CD8-positive, alpha-beta memory T cell (primary cell): ENCODE measurements at places on chromosomes 2 and 18. TPM values are rescaled to one million over a fixed set of nuclear protein-coding genes. Genes with fewer than 3 reads are reported as not detected.

DNA sequence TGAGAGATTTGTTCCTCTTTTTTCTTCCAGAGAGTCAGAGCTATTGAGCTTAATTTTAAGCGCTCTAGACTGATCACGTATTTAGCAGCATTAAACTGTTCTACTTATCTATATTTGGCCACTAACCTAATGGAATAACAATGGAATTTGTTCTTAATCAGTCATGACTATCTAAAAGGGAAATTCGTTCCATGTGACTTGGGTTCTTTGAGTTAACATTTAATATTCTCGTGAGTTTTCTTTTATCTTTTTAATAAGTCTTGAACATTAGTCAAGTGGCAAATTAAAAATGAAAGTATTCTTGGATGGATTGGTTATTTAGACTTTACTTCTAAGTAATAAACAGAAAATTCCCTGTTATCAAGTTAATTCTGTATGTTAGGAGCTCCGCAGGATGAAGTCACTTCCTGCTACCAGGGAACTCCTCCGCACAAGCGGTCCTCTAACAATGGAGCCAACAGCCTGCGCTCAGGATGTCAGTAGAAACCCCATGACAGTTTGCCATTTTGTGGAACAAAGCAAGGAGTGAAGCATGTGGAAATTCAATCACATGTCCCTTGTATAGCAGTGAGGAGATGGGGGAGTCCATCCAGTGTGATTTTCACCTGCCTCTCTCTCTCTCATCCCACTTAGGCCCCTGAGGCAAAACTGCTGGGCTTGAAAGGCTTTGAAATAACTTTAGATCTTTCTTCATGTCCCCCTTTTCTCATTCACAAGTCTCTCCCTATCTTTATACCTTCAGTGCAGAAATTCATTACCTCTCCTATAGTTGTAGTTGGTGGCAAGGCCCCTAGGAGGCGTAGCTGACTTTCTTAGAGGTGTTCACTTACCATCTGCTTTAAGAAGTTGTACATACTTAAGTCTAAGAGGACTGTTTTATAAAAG, 138.1 kb downstream of the WDR7 start:
- no peak for DNase-seq

DNA sequence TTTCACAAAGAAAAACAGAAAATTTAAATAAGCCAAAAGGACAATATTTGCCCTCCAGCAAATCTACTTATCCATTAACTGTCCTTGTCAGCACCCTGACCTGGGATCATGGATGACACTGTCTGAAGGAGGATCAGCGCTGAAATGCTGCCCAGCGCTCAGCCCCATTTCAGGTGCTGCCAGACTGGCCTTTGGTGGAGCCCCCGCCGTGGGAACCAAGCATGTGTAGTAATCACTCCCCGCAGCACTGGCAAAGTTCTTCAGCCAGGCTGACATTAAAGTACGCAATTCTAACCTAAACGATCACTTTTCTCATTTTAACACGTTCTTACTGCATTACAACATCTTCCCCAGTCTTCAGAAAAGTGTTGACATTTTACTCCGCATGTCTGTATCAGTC, 108.6 kb upstream of the GPC1 start:
- no peak for DNase-seq

- DNase-seq, result no peak
Measured at GRCh38 chr2:37654932-37655841, 16.3 kb downstream of the CDC42EP3 start.

CROCC2 gene
- not detected for total RNA-seq

- DNase-seq, result no peak
Measured at GRCh38 chr2:24566630-24567029, 75.6 kb downstream of the NCOA1 start.

CHRNG gene
- not detected for total RNA-seq

GRCh38 chr2:155997538-155997937, 335.0 kb downstream of the NR4A2 start:
- no peak for DNase-seq

GRCh38 chr18:21450913-21451312, 149.6 kb downstream of the ESCO1 start:
- DNase-seq, result no peak

DNA sequence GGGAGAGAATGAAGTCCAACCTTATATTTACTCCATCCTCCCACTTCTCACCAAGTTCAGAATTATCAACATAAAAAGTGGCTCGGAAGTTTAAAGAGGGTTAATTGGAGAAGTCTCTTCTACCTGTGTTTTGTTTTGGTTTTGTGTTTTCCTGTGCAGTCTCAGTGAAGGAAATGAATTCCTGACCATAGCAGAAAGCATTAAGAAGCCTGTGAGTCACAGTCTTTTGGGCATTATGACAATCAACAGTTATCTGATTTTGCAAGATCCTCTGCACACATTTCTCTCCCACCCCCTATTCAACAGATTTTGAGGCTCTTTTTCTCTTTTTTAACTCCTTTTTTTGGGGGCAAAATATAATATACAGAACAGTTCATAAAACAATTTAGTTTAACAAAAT, 8.6 kb upstream of the RPL37A start:
- no peak for DNase-seq

GRCh38 chr2:65252640-65253039, 25.0 kb downstream of the ACTR2 start:
- no peak for DNase-seq

DNA sequence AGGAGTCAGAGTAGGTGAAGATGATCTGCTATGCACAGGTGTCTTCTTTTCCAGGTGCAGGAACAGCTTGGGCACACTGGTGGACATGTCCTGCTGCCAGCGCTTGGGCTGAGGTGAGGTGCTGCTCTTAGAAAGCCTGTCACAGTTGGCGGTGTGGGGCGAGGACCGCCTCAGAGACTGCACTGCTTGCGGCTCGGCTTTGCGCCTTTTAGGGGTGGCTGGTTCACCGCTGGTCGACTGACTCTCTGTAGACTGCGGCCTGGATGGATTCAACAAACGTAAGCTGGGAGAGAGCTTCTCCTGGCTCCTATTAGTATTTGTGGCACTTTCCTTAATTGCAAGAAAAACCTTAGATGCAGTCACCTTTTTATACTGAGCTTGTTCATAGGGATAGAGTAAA, 1.7 kb downstream of the MSL3B start:
- no peak for DNase-seq

- no peak for DNase-seq
Measured at GRCh38 chr2:174835797-174836255, 71.6 kb upstream of the CHRNA1 start.

GRCh38 chr18:3162181-3162580, 57.6 kb downstream of the MYOM1 start:
- DNase-seq, result no peak

GRCh38 chr2:69464575-69464974, 27.3 kb upstream of the NFU1 start:
- no peak for DNase-seq

GPR45 gene
- not detected for total RNA-seq

KCNE4 gene
- total RNA-seq, result not detected

GRCh38 chr2:210557721-210558120, 1.3 kb downstream of the CPS1 start:
- DNase-seq, result no peak

- no peak for DNase-seq
Measured at GRCh38 chr2:238077292-238077691, 16.5 kb downstream of the SCLY start.

- DNase-seq, result no peak
Measured at GRCh38 chr2:42876326-42876751, 84.0 kb upstream of the HAAO start.

DOK6 gene
- not detected for total RNA-seq

PTPRM gene
- total RNA-seq, result 3.9 TPM

- DNase-seq, result no peak
Measured at GRCh38 chr2:234310166-234310565, 186.7 kb downstream of the ARL4C start.

- no peak for DNase-seq
Measured at GRCh38 chr18:13441736-13442135, 223.2 kb downstream of the LDLRAD4 start.

DNA sequence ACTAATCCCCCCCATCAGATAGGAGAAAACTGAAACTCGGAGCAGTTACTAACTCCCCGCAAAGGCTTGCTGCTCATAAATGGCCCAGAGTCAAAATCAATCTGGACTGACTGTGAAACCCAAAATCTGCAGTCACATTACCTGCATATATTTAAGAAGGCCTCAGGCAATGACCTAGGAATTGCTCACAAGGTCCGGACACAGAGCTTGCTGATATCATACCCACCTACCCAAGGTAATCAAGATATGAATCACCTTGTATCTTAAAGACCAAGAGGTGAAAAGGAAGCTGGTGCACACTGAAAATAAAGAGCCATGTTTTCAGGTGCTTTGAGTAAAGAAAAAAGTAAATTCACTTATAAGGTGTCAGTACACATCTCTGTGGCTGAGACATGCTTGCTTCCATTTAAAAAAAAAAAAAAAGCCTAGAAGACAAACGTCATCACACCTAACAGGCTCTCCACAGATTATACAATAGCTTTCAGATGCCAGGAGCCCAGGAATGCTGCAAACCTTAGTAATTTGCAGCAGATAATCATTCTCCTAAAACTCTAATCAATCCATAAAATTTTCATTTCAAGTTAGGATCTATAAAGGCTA, 195.4 kb downstream of the ZEB2 start:
- no peak for DNase-seq

DNA sequence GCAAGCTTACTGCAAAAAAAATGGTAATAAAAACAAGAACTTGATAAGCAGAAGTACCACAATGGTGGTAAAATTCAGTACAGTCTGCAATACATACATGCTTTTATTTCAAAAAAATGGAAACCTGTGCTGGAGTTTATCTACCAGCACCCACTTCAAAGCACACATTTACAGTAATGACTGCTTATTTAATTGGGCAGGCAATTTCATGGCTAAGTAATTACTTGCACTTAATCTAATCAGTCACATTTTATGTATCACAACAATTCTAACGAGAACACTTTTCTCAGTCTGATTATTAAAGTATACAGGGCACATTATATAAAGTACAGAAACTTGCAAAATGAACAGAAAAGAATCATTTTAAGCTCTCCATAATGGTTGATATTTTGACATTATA, 5.2 kb downstream of the APCDD1 start:
- no peak for DNase-seq

DNA sequence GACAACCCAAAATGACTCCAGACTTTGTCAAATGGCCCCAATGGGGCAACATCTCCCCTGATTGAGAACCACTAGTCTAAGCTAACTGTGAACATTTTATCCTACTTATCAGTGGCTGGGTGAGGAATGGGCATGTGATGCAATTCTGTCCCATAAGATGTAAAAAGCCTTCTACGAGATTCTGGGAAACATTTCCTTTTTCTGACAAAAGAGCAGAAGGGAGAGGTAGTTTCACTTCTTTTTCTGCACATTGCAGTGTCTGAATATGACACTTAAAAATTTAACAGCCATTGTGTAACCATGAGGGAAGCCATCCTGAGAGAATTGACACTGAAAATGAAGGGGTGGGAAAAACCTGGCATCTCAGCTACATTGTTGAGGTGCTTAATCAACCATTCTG, 17.3 kb upstream of the MARCHF4 start:
- DNase-seq, result no peak

GRCh38 chr18:63137999-63138435, 181.6 kb downstream of the BCL2 start:
- peak; percentile 65 for DNase-seq

- no peak for DNase-seq
Measured at GRCh38 chr2:39099870-39100728, 20.8 kb downstream of the SOS1 start.

DNA sequence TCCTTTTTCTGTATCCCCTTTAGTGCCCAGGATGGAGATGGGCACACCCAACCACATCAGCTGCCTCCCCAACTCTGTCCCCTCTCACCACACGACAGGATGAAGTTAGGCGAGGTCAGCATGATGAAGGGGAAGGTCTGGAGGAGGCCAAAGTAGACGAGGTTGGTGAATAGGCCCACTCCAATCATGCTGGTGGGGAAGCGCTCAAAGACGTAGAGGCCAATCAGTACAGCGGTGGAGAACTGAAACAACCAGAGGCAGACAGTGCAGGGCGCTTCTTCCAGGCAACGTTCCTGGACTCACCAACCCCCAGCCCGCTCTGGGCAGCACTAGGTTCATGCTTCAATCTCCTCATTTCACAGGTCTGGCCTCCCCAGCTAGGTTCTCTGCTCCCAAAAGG, 2.9 kb downstream of the TEX261 start:
- no peak for DNase-seq

RRM2 gene
- total RNA-seq, result 425 TPM

- no peak for DNase-seq
Measured at GRCh38 chr2:46143429-46144132, 153.6 kb upstream of the EPAS1 start.

GRCh38 chr2:174595116-174595809, 2.3 kb downstream of the WIPF1 start:
- peak; percentile 37 for DNase-seq

GRCh38 chr18:59725142-59725541, 27.9 kb upstream of the CCBE1 start:
- no peak for DNase-seq

- no peak for DNase-seq
Measured at GRCh38 chr2:151718247-151718646, 16.0 kb downstream of the NEB start.

DNA sequence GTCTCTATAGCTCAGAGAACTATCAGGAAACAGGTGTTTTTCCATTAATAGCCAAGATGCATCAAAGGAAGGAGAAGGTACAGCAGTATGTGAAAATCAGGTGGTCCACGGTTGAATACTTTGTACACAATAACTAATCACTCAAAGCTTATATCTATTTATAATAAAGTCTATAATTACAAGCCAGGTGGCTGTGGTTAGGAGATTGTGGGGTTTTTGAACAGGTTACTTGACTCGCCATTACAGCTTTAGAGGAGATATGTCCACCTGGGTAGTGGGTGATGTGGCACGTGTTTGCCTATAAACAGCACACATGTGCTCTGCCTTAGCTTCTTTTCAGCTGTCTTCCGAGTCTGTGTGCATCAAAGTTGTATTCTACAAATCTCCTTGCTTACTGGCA, 892.2 kb upstream of the ZEB2 start:
- DNase-seq, result no peak

GRCh38 chr2:51990684-51991083, 958.8 kb upstream of the NRXN1 start:
- DNase-seq, result no peak

GRCh38 chr18:6722690-6723089, 6.8 kb upstream of the ARHGAP28 start:
- DNase-seq, result no peak

AFG3L2 gene
- 75.8 TPM for total RNA-seq

GRCh38 chr2:37874470-37874869, 50.6 kb upstream of the RMDN2 start:
- DNase-seq, result no peak

DNA sequence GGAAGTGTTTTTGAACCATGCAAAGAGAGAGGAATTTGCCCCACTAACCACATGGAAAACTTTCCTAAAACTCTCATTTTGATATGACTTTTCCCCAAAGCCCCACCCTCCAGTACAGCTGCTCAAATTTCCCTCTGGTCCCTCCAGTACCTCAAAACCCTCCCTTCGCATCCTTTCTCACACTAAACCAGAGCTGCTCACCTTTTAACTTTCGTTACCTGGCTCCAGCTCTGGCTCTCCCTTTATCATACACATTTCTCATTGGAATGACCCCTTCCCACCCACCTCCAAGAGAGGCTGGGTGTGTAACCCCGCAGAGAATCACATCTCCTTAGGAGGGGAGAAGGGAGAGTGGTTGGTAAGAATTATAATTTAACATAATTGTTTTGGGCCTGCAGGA, 86.8 kb upstream of the NDUFV2 start:
- DNase-seq, result no peak

TFCP2L1 gene
- 0.16 TPM for total RNA-seq

GRCh38 chr2:153169609-153170008, 309.0 kb downstream of the RPRM start:
- DNase-seq, result no peak
